ENCODE measurements at places on chromosomes 12 and 14. TPM values are rescaled to one million over a fixed set of nuclear protein-coding genes. Genes with fewer than 3 reads are reported as not detected.

Gene TDRD9
- 3.1 TPM for total RNA-seq

Gene CCDC177
- total RNA-seq = not detected

Gene PLEKHA5
- 89.6 TPM for total RNA-seq

Gene RNU4-1
- under 0.01 TPM for total RNA-seq

Gene TAMALIN
- 151 TPM for total RNA-seq

Gene KRT85
- not detected for total RNA-seq

Gene COPS7A
- 70.2 TPM for total RNA-seq

Gene CDCA4
- total RNA-seq = 8.4 TPM

Gene CIDEB
- total RNA-seq = 14.8 TPM

Gene TRIM9
- 2.0 TPM for total RNA-seq

Gene MED13L
- 96.6 TPM for total RNA-seq

Gene KRT71
- not detected for total RNA-seq

Gene TUNAR
- total RNA-seq = not detected

Gene ARMH4
- total RNA-seq = 6.2 TPM

Gene RASSF9
- 12.9 TPM for total RNA-seq

Gene CLBA1
- total RNA-seq = 14.2 TPM

Gene TEX52
- not detected for total RNA-seq

Gene KCNJ8
- total RNA-seq = 14.7 TPM

Gene C1RL
- 91.1 TPM for total RNA-seq

Gene CLEC6A
- total RNA-seq = 0.76 TPM

Gene SLC17A8
- 0.49 TPM for total RNA-seq

Gene STRN3
- 61.4 TPM for total RNA-seq

Gene RNU6-7
- not detected for total RNA-seq

Gene BTG1
- 31.4 TPM for total RNA-seq

Gene KRT6B
- total RNA-seq = not detected

Gene PCED1B
- total RNA-seq = 53.4 TPM

Gene SNRPF
- 14.6 TPM for total RNA-seq

Gene MMP19
- 59.4 TPM for total RNA-seq

Gene FGD4
- 50.8 TPM for total RNA-seq

Gene KRT2
- not detected for total RNA-seq

Gene KLRK1
- total RNA-seq = 14.7 TPM

Gene MLEC
- 29.3 TPM for total RNA-seq

Gene AMIGO2
- total RNA-seq = 16.8 TPM

Gene RTL1
- total RNA-seq = not detected

All from upper lobe of left lung (tissue), 6 donors.